ENCODE measurements at places on chromosomes 6 and 20.

DNA sequence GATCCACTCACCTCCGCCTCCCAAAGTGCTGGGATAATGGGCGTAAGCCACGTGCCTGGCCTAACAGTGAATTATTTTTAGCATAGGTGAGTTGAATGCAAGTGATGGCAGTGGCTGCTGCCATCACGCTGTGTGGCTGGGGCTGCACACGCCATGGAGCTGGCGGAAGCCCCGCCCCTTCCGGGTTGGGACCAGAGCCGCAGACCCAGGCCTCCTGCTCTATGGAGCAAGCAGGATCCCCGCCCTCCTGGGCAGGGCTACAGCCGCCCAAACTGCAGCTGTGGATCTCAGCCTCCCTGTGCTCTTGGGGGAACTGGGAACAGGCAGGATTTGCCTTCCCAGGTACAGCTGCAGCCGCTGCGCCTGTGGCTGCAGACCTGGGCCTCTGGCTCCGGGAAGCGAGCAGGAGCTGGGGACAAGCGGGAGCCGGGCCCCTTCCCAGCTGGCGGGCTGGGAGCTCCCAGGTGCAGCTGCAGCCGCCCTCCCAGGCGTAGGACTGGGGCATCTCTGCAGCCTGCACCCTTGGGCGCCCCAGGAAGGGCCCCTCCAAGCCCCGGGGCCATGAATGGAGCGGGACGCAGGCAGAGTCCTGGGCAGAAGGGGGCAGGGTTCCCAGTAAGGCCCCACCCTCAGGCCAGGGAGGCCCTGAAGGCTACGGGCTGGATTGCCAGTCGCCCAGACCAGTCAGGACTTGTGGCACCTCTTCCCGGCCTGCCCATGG lies 30.9 kb upstream of the SLA2 start:
- no peak for DNase-seq

DNA sequence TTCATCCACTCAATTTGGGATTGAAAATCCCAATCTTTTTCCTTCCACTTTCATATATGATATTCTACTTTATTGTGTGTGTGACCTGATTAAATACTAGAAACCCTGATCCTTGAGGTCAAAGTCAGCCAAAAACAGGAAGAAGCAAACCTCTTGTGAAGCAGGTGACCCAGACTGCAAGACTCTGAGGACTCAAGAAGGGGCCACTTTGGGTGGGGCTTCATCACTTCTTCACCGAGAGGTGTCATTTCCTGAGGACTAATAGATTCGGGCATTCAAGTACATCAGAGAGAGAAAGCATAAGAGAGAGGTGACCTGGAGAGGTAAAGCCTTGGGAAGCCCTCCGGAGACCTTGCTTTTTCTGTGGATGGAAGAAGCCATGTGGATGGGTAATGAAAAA lies 129.0 kb downstream of the CFAP61 start:
- no peak for DNase-seq

DNA sequence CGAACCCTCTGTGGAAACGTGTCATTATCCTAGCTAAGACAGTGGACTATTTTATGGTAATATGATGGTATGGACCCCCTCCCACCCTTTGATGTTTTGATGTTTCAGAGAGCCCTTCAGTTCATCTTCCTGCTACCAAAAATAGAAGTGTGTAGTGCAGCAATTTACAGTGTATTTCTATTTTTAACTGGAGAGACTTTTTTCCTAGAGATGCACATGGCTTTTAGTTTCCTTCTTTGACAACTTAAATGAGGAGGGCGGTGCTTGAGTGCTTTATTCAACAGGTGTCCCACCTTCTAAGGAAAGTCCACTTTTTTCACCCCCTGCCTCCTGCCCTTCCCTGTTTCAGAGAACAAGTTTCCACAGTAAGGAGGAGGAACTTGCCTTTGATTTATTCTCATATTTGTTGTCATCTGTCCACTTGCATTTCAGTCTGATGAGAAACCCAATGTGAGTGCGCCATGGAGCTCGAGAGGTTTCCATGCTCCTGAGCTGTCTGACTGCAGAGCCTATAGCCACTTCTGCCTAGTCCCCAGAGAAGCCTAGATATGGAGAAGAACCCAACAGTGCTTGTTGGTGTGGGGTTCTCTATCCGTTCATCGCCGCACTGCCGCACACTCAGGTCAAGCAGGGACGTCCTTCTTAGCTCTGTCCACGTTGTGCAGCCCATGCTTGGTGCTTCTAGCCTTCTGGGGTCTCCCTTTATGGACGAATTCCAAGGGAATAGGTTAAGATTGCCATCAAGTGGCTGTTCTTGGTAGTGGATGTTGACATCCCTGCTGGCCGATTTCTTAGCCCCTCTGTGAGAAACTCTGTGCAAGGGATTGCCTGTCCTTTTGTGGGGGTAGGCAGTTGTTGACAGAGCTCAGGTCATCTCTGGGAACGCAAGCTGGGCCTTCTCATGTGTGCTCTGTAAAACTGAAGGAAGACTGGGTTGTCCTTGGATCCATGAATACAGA lies 144.2 kb downstream of the JARID2 start:
- DNase-seq, result no peak

- DNase-seq, result no peak
Observed at GRCh38 chr6:169112483-169113320, 140.9 kb downstream of the THBS2 start.

- DNase-seq, result no peak
Observed at GRCh38 chr20:36399147-36399968, 93.2 kb downstream of the DLGAP4 start.

DNA sequence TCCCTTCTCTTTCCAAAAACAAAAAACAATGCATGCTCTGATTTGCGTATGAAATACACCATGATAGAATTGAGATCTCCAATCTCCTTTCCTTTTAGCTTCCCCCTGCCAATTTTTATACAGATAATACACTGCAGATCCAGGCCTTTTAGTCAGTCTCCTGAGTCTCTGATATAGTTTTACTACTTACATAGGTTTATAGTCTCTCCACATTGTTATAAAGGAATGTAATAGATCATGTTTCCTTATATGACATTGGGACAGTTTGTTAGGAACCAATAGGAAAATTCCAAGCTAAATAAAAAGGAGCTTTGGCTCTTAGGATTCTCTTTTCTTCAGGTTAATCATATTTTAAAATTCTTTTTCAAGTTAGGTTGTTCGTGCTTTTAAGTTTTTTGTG lies 36.5 kb downstream of the TBPL1 start:
- no peak for DNase-seq
